ENCODE measurements at places on chromosomes 12 and 14.

- DNase-seq: no peak
Measured at GRCh38 chr12:124566997-124567672, at the start of gene NCOR2. TSS of gene NCOR2 (minus strand) at chr12:124567612. CDS start at chr12:124495251, 72,361 bp downstream.

- no peak for DNase-seq
Measured at GRCh38 chr14:21197418-21198205, 41.7 kb upstream of the OR5AU1 start.

- no peak for DNase-seq
Measured at GRCh38 chr12:25324861-25325260, 74.1 kb upstream of the KRAS start.

DNA sequence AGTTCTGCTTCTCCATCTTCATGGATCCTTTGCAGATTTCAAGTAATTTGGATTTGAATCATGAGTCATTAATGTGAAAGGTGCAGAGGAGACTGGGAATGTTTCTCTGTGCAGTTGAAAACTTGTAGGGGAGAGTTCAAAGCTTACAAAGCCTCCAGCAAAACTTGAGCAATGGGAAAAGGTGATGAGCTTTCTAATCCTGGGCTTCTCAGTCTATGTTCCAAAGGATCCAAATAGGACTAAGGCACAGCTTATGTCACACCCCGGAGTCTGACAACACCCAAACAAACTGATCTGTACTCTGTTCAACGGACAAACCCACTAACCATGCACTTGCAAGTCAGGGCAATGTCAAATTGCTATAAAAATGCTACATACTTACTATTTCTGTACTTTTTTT is 134.8 kb downstream of the DUSP6 start:
- no peak for DNase-seq

GRCh38 chr12:8453796-8454195 is 2.0 kb upstream of the CLEC6A start:
- no peak for DNase-seq

GRCh38 chr12:79194595-79194994 is 330.0 kb downstream of the SYT1 start:
- DNase-seq: no peak

DNA sequence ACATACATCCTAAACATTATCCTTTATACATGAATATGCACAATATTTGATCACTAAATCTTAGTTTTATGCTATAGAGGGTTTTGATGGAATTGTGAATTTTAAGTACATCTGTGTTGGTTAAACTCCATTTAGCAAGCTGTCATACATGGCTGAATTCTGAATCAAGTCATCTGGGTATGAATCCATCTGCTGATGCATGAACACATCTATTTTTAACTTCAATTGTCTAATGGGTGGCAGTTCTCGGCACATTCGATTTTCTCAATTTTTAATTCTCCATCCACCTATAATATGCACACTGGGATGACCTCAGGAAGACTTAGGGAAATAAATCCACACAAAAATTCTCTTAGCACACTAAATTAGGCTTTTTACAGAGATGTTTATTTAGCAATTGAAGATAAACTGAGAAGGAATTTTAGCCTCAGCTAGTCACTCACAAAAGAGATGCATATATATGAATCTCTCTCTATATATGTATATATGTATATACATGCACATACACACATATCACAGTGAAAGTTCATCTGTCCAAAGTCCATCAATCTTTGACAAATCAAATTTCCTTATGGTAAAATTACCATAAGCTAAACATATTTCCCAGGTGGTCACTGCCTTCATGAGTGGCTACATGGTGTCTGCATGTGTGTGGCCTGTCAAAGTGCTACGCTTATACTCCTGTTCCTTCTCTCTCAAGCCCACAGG is 44.5 kb upstream of the VPS33A start:
- no peak for DNase-seq

- no peak for DNase-seq
Measured at GRCh38 chr14:75317148-75317547, 38.5 kb downstream of the FOS start.

- no peak for DNase-seq
Measured at GRCh38 chr14:103267226-103267910, 66.7 kb upstream of the EIF5 start.

DNA sequence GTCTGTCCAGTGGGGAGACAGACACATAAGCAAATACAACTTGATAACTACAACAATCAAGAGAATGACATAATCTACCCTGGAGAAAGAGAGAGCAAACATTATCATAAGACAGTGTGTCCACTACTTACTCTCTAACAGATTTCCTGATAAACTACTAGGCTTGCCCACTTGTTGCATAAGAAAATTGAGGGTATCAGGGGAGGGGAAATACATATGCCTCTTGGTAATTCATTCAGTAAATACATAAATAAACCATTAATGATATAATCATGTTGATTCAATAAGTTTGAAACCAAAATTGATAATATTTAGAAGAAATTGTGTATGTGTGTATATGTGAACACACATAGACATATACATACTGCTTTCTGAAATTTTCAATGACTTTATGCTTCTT is 76.6 kb downstream of the ERGIC2 start:
- DNase-seq: no peak

GRCh38 chr12:27081668-27082111 is 688 bp downstream of the C12orf71 start:
- no peak for DNase-seq

GRCh38 chr12:48781750-48782456 is 7.0 kb downstream of the ADCY6 start:
- no peak for DNase-seq

DNA sequence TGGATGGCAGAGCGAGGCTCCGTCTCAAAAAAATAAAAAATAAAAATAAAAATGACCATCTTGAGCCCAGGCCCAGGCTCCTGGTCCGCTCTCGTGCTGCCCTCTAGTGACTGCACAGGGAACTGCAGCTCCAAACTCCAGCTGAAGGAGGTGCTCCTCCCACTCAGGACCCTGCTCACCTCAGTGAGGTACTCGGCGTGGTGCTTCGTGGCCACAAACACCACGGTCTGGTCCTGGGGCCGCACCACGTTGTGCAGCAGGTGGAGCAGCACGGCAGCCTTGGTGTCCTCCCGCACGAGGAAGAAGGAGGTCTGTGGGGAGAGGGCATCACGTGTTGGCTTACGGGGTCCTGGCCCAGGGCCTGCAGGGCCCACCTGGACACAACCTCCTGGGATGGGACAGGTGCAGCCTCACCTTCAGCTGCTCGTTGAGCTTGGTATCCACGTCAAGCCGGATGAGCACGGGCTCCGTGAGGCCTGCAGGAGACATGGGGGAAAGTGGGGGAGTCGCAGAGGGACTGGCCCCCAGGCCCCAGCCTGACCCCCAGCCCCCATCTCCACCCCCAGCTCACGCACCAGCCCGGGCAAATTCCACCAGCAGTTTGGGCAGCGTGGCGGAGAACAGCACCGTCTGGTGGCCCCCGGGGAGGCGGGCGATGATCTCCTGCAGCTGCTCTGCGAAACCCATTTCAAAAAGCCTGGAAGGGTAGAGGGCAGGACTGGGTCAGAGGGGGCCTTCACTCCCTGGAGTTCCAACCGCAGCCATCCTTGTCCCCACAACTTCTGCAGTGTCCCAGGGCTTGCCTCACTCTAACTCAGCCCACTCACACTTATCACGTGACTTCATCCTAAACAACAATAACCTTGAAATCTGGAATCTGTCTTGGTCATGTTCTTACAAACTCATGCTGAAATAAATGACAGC is 10.6 kb downstream of the DDX54 start:
- no peak for DNase-seq

DNA sequence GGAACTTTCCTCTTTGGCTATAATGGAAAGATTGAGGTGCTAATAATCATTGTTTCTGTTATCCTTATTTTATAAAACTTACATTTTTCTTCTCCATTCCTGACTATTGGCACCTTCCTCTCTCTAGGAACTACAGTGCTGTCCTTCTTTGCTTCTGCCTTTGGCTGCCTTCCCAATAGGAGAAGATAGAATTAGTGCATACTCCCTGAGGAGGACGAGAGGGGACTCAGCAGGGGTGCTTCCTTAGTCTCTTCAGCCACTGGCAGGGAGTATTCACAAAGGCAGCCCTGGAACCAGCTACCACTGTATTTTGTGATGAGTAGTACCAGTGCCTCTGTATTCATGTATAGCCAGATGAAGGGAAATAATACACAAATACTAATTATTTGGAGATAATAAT is 208.5 kb downstream of the FOXG1 start:
- DNase-seq: no peak

- DNase-seq: no peak
Measured at GRCh38 chr14:104841730-104842129, 23.3 kb upstream of the CEP170B start.

- no peak for DNase-seq
Measured at GRCh38 chr14:104368751-104369100, 210.8 kb upstream of the C14orf180 start.

DNA sequence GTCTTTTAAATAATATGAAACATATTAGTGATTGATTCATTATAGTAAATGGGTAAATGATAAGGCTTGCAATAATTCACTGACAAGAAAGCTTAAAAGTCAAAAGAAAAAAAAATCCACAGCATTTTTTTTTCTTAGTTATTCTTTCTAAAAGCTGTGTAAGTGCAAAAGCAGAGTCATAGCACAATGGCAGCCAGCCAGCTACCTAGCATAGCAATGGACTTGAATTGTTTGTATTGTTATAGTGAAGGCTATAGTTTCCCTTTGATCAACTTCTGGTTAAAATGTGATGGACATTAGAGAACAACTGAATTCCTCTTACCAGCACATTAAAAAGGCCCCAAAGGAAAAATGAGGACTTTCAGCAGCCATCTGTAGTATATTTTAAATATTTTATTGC is 232.1 kb downstream of the NAV3 start:
- DNase-seq: no peak

GRCh38 chr12:2776129-2776806 is 18.5 kb upstream of the FKBP4 start:
- no peak for DNase-seq

GRCh38 chr14:45261209-45261608 is 8.2 kb upstream of the MIS18BP1 start:
- DNase-seq: no peak

DNA sequence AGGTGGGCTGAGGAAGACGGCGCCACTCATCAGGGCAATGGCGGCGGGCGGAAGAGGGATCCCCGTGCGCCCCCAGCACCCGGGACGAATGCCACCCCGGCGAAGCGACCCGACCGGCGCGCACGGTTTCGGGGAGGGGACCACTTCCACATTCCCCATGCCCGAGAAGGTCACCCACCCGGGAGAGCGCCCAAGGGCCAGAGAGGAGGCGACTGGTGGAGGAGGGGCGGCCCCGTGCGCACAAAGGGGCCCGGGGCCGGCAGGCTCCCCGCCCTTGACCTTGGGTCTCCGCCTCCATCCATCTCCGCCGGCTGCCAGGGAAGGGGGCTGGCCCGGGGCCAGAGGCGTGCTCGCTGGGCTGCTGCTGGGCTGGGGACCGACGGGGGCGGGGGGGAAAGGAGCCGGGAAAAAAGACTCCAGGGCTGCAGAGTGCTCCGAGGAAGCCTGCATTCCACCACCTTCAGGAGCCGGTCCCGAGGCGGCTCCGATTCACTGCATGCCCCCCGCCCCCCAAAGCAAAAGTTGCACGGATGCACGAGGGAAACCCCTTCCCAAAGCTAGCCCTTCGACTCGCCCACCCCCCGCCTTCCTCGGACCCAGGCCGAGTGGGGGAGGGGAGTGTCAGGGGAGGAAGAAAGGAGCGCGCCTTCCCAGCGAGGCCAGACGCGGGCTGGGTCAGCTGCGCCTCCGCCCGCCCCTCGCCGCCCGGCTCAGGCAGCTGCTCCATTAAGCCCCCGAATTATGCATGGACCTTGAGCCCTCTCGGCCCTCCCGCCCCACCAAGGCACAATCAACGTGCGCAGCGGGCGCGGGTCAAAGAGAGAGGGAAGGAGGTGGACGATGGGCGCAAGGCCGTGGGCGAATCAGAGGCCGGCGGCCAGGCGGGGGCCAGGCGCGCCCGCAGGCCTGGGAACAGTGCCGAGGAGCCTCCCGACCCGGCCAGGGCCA is 26.2 kb downstream of the BCL11B start:
- DNase-seq: no peak

GRCh38 chr14:96573473-96574100 is 71.4 kb downstream of the PAPOLA start:
- DNase-seq: no peak

GRCh38 chr14:34766606-34767005 is 52.2 kb upstream of the CFL2 start:
- no peak for DNase-seq

GRCh38 chr14:34993426-34993825 is 10.6 kb downstream of the SRP54 start:
- no peak for DNase-seq

DNA sequence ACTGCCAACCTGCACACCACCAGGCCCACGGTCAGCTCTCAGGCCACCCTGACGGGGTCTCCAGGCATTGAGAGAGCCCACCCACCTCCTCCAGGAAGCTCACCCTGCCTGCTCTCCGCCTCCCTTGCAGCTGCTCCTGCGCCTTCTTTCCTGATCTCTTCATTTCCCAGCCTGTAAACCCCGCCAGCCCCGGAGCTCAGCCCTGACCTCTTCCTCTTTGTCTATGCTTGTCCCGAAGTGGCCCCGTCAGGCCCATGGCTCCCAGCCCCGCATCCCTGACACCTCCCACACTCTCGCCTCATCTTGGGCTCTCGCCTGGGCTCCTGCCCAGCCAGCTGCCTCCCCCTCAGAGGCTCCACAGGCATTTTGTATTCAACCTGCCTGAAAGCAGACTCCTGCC is 139.3 kb downstream of the CALM1 start:
- DNase-seq: no peak

GRCh38 chr14:92198804-92199203 is 77.0 kb downstream of the CPSF2 start:
- DNase-seq: no peak

- DNase-seq: no peak
Measured at GRCh38 chr14:44962334-44963043, 499 bp downstream of the TOGARAM1 start.

DNA sequence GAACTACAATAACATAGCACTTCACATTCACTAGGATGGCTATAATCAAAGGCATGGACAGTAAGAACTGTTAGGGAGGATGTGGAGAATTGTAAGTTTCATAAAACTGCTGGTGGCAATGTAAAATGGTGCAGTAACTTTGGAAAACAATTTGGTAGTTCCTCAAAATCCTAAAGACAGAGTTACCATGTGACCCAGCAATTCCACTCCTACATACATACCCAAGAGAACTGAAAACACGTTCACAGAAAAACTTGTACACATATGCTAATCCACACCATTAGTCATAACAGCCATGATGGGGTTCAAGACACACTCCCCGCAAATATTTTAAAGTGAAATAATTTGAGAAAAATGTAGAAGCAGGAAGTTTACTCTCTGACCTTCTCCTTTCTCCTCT is 31.7 kb downstream of the GALC start:
- no peak for DNase-seq

DNA sequence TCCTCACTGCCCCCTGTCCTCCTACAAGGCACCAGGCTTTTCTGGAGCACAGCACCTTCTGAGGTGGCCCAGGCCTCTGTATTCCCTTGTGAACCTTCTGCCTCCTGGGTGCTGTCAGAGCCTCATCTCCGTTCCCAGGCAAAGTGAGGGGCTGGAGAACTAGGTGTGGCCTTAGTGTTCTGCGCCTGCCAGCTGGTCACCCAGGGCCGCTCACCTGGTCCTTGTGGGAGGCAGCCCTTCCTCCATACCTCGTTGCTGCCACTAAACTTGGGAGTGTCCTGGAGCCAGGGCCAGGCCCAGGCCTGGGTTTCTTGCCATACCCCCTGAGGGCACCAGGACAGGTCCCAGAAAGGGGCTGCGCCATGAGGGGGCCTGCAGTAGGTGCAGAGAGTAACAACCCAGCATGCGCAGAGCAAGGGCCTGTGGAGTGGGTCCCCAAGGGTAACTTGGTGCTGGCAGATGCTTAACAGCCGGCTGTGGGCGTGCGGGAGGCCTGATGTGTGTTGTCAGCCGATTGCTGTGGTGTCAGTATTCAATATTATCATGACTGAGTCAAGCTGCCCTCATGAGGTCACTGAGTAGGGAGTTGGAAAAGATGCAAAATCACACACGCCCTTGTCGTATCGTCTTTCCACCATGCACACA is 17.1 kb downstream of the OTUB2 start:
- no peak for DNase-seq
